ENCODE measurements at places on chromosomes 6 and 20.

DNA sequence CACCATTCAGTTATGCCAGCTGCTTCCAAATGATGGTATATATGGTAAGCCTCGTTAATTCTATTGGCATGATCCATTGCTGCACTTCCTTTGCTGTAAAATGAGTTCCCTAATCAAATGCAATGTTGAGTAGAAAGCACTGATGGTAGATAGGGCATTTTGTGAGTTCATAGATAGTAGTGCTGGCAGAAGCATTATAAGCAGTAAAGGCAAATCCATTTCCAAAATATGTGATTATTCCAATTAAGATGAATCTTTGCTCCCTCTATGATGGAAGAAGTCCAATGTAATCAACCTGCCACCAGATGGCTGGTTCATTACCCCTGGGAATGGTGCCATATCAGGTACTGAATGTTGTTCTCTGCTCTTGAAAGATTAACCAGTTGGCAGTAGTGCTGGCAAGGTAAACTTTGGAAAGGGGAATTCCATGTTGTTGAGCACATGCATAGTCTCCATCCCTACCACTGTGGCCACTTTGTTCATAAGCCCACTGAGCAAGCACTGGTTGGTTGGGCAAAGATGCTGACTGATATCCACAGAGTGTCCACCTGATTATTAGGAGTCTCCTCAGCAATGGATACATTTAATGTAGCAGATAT lies 5.6 kb upstream of the TBPL1 start:
- no peak for DNase-seq

DNA sequence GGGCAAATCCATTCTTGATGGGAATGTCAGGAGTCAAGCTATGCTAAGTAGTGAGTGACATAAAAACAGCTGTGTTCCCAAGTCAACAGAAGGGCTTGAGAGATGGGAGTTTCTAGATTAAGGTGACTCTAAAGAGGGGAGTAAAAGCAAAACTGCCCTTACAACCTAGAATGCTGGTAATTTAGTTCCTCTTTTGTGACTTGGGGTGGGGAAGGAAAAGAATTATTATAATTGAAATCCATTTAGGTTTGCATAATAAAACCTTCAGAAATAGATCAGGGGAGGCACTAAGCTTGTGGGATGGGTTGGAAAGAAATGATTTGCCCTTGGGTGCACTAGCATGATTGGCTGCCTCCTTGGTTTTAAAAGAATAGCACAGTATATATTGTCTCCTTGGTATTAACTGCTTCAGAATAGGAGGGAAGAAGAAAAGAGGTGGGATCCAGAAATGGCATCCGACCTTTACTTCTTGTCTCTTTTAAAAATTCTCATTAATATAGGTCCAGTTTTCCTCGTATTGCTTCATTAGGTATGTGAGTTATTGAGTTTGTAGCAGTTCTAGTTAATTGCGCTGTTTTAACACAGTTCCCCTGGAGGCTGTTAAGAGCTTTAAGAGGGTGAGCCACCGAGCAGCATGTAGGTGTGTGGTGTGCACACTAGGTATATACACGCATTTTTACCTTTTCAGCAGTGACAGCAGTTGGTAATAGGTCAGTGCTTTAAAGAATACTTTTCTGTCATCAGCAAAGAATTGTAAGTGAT lies 95.3 kb upstream of the VSTM2L start:
- no peak for DNase-seq

- DNase-seq = no peak
Measured at GRCh38 chr6:32637219-32637880, at the start of gene HLA-DQA1. Gene HLA-DQA1 (plus strand): TSS chr6:32637406. CDS start chr6:32637459, 53 bp downstream.

- DNase-seq = no peak
Measured at GRCh38 chr20:52402950-52403349, 211.4 kb upstream of the ZFP64 start.

- DNase-seq = no peak
Measured at GRCh38 chr6:40535819-40536380, 51.3 kb downstream of the LRFN2 start.

- DNase-seq = no peak
Measured at GRCh38 chr20:58179083-58179431, 49.4 kb downstream of the ANKRD60 start.

DNA sequence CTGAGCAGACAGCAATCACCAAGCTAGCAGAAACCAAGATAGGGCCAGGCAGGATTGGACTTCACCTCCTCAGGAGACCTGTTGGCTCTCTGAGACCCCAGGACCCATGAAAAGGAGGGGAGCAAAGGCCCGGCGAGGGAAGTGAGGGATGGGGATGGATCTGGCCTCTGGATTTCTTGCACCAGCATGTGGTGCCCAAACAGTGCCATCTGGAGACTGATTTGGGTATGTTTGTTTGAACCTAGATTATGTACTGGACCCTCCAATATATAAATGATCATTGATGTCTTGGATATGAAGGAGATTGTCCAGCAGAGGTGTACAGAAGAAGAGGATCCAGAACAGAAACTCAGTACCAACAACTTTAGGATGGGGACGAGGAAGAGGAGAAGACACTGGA lies 83.4 kb upstream of the LY86 start:
- no peak for DNase-seq

DNA sequence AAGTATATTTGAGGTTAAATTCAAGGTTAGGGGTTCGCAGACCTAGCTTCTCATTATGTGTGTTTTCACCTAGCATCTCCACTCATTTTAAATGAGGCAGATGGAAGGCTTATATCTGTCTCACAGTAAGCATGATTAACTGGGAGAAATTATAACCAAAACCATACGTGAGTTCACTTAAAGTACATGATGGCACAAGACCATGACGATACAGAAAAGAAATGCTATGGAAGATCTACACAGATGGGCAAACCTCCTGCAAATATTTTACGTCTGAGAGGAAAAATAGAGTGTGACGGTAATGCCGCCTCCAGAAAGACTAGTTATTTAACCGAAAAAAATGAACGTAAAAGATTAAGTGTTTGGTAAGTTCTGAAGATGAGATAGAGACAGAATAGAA lies 337.8 kb downstream of the FARS2 start:
- DNase-seq = no peak

DNA sequence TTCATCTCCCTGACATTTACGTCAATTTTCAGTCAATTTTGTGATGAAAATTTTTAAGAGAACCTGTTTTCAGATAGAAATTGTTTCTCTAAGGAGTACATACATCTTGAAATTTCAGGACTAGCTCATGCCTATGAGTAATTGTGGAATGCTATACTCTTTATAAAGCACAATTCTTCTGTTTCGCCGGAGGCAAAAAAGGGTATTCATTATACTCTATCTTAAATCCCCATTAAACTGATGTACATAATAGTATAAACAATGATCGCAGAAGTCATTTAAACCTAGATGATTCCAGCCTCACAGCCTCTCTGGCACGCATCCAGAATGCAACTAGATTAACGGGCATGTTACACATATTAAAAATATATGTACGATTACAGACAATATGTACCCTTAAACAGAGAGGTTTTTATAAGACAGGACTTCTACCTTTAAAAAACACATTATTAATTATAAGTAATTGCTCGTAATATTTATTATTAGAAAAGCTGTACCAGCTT lies 62.6 kb downstream of the NRSN1 start:
- no peak for DNase-seq

- DNase-seq = no peak
Measured at GRCh38 chr6:15569035-15569995, 93.5 kb downstream of the DTNBP1 start.

DNA sequence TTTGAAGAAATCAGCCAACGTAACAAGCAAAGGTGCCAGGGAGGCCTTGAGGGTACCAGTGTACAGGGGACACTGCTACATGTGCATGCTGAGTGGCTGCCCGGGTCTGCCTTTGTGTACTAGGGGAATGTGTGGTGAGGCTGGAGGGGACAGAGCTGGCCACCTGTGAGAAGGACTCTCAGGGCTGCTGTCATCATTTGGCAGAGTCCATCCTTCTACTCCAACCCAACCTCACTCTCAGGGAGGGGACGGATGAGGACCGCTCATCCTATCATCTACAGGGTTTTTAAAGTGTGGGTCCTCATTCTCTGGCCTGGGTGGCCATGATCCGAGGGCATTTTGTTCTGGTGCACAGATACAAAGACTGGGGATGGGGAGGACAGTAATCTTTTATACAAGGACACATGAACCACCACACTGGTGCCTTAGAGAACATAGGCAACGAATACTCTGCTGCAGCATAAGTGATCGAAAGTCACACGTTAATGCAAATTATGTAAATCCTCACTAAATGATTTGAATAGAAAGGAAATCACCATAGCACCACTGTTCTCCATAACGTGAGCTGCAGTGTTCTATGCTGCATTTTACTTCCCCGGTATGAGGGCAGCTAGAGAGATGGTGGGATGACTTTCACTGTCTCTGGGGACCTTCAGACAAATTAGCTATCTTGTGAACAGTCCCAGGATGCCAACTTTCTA lies 181.4 kb downstream of the GMPR start:
- no peak for DNase-seq

GRCh38 chr6:92587525-92587924 lies 831.8 kb downstream of the EPHA7 start:
- DNase-seq = no peak

GRCh38 chr20:62267543-62267942 lies 29.2 kb downstream of the OSBPL2 start:
- no peak for DNase-seq

DNA sequence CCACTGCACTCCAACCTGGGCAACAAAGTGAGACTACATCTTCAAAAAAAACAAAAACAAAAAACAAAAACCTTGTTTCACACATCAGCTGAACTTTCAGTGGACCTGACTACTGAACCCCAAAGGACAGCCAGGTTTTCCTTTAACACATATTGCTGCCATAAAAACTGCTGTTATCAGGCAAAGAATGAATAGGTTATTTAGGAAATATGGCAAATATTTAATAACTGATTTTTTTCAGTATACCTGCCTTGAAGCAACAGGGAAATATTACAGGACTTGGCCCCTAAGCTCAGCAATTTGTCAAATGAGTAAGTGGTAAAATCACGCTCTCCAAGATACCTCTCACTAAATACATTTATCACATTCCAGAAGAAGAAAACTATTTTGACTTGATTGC lies 34.0 kb downstream of the B4GALT5 start:
- no peak for DNase-seq

DNA sequence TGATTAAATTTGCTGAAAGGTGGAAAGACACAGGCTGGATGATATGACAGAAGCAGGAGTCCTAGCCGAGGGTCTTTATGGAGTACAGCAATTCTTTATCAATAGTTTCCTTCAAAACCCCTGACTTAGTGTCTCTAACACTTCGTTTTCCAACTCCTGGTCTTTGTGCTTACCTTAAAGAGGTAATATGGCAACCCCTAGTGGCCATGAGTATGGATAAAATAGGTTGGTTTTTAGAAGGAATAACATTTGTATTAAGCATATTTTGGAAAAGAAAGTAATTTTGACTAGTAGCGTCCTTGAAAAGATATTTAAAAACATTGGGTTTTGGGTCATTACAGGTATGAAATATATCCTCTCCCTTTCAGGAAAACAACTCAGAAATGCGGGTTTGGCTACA lies 51.9 kb downstream of the VGLL2 start:
- no peak for DNase-seq

GRCh38 chr6:127464881-127465459 lies 5.8 kb upstream of the KIAA0408 start:
- peak; percentile 39 for DNase-seq

- no peak for DNase-seq
Measured at GRCh38 chr6:17700421-17701416, 6.0 kb downstream of the NUP153 start.

DNA sequence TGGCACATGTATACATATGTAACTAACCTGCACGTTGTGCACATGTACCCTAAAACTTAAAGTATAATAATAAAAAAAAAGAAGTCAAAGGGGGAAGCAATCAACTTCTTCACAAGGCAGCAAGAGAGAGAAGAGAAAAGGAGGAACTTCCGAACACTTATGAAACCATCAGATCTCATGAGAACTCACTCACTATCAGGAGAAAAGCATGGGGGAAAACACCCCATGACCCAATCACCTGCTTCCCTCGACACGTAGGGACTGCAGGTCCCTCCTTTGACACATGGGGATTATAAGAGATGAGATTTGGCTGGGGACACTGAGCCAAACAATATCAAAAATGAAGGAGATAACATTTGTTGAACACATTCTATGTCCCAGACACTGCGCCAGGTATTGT lies 94.8 kb upstream of the PHACTR1 start:
- DNase-seq = no peak

DNA sequence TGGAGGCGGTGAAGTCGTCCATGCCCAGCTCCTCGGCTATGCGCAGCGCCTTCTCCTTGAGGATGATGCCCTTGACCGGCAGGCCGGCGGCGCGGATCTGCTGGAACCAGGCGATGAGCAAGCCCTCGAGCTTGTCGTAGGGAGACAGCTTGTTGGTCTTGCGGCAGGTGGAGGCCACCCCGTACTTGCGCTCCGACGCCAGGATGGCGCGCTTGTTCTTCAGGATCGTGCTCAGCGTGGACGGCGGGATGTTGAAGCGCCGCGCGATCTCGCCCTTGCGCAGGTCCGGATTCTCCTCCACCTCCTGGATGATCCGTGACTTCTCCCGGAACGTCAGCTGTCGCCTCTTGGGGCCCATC lies 435 bp downstream of the CENPB start:
- DNase-seq = no peak

DNA sequence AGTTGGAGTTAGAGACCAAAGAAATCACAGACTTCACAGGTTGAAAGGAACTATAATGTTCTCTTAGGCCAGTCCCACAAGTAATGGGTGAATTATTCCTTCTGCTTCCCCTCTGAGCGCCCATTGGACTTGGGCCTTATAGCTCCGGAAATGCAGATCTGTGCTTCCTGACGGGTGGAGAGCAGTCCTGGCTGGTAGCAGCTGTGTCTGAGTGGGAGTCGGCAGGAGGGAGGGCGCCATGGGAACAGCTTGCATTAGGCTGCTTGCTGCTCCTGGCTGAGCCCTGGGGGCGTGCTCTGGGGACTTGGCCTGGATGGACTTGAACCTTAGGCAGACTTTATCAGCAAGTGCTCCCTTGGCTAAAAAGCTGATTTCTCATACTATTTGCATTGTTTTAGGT lies 18.4 kb upstream of the NUP153 start:
- DNase-seq = no peak

- no peak for DNase-seq
Measured at GRCh38 chr6:148342100-148342349, 613 bp upstream of the SASH1 start.

- no peak for DNase-seq
Measured at GRCh38 chr6:170018422-170018935, 267.1 kb downstream of the ERMARD start.

DNA sequence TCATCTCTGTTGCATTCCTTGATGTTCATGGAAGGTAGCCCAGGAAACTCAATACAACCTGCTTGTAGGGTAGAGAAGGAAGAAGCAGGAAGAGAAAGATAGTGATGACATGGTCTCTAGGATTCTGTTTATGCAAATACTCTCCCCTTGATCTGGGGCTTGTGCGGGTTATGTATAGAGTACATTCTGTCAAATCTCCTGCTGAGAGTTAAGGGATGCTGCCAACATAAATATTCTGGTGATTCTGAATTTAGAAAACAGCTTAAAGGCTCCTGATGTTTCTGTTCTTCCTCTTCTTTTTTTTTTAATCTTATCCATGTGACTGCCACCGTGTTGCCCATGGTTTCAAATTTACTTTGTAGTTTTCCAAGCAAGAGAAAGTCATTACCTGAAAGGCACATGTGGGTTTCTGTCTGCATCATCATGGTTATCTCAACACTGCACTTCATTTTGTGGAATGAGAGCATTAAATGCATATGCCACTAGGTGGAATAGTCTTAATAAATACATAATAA lies 150.6 kb downstream of the RPS12 start:
- no peak for DNase-seq

- no peak for DNase-seq
Measured at GRCh38 chr6:116412270-116412669, 41.5 kb downstream of the DSE start.

Measured in NCI-H2107 (cell line).